ENCODE measurements at places on chromosomes 7 and 10.

GRCh38 chr7:121081327-121081936 is 92.9 kb downstream of the CPED1 start:
- no peak for DNase-seq

GRCh38 chr7:19407270-19407669 is 262.0 kb upstream of the FERD3L start:
- no peak for DNase-seq

GRCh38 chr7:148623586-148624282 is 33.2 kb downstream of the C7orf33 start:
- no peak for DNase-seq

DNA sequence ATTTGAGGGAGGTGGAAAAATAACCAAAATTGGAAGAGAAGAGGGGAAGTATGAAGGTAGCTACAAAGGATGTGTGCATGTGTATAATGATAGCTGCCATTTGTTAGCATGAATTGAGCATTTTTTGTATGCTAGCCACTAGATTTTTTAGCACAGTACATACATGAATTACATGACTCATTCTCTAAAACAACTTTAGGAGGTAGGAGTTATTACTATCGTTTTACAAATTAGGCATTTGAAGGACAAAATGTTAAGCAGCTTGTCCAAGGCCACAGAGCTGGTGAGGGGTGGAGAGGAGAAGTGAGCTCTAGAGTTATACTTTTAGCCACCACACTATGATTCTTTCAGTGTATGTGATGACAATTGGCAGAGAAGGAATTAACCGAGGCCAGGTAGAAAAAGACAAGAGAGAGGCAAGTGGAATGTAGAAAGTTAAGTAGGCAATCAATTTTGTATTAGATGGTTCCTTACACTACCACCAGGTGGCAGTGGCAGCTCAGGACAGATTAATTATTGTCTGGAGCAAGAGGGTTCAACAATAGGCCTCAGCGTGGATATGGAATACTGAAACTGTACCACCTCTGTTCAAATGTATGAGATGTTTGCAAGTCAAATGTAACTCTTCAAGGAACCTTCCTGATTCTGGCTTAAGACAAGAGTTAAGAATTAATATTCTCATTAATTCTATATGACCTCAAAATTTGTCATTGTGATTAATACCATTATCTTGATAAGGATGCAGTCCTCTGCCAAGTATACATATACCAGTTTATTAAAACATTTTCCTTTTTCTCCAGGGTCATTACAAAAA is 128.0 kb downstream of the MBL2 start:
- DNase-seq = no peak

- DNase-seq = no peak
Observed at GRCh38 chr10:105699504-105699903, 1058.4 kb downstream of the SORCS3 start.

DNA sequence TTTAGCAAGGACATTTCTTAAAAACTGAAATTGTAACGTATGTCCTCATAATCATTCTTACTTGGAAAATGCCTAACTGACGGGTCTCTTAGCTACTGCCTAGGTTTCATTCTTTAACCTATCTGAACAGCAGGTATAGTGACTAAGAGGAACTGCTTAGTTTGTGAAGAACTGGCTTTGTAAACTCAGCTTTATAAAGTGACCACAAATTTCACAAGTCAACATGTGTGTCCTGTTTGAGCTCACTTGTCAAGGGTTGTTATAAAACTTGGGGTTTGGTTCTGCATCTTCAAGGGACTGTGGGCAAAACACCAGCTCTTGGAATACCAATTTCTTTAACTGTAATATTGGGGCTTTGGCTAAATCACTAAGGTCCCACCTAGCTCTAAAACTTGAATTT is 32.2 kb downstream of the MRPS33 start:
- DNase-seq = no peak

- DNase-seq = no peak
Observed at GRCh38 chr10:35795131-35795824, 153.2 kb upstream of the FZD8 start.

DNA sequence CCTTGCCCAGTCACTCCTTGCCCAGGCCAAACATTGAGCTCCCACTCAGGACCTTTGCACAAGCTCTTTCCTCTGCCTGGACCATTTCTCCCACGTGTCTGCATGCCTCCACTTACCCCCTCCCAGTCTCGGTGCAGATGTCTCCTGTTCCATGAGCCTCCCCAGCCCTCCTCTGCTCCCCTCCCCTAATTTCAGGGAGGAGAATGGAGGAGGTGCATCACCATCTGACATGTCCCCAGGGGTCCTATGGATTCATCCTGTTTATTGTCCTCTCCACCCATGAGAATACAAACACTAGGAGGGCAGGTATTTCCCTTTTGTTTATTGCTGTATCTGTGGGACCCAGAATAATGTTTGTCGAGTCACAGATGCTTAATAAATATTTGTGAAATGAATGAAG is 8.6 kb upstream of the GRID2IP start:
- DNase-seq = no peak

- DNase-seq = no peak
Observed at GRCh38 chr7:77184990-77185389, 14.6 kb downstream of the FGL2 start.

- no peak for DNase-seq
Observed at GRCh38 chr7:156014201-156014600, 201.9 kb upstream of the SHH start.

DNA sequence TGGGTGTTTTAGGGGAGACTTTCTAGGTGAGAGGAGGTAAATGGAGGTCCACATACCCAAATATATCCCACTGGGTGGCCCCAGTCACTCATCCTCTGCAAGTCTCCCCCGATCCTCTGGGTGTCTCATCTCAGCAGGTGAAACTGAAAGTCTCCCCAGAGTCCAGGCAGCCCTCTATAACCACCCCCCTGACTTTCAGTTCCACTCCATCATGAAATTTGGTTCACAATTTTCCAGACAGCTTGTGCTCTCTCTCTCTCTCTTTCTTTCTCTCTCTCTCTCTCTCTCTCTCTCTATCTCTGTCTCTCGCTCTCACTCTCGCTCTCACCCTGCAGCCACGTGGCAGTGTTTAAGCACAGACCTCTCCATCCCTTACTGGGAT is 56.7 kb upstream of the ELN start:
- DNase-seq = no peak

GRCh38 chr7:51142741-51143385 is 173.7 kb downstream of the COBL start:
- no peak for DNase-seq

- DNase-seq = no peak
Observed at GRCh38 chr7:42698600-42699374, 213.1 kb downstream of the C7orf25 start.

DNA sequence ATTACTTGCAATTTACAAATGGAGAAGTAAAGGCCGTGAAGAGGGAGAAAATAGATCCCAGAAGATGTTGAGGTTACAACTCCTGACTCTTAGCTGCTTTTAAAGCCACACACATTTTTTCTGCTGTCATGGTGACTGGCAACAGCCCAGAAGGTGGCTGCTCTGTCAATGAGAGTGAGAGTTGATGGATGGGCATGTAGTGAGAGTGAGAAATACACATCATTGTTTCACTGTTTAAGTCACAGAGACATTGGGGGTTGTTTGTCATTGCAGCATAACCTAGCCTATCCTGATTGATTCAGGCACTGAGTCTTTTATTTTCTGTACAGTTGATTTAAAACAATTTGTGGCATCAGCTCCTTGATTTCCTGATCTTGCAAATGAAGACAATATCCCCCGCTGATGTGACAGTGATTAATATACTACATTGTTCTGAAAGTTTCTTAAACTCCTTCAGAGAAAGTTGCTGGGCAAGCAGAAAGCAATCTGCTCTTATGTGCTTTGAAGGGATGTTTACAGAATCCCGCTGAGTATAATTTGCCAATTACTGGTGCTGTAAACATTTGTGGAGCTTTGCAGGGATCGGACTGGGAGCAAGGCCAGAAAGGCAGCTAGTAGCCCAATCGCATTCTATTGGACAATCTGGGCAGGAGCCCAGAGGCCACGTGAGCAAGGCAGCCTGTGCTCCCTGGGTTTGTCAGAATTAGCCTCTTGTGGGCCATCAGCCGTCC is 229.6 kb downstream of the PRPF18 start:
- DNase-seq = no peak
